Activated CD8-positive, alpha-beta memory T cell treated with anti-CD3 and anti-CD28 coated beads for 1 hour (primary cell): ENCODE measurements at places on chromosomes 4 and X.

- no peak for DNase-seq
These were observed 209.3 kb downstream of the GPC3 start for GRCh38 chrX:133776072-133776471.

DNA sequence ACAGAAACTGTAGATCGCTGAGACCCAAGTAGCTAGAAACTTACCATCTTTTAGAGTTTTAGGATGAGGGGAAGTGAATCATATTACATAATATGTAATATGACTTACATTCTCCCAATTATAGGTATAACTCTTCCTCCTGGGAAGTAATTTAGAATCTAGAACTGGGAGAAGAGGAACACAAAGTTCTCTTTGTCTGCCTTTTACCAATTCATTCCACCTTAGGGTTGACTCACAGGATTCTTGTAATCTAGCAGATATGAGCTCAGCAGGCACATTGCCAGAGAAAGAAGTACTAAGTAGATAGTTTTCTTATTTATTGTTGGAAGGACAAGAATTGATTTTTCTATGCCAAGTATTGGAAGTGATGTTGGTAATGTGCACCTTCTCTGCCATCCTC lies 58.0 kb upstream of the CCSER1 start:
- DNase-seq, result no peak

DNA sequence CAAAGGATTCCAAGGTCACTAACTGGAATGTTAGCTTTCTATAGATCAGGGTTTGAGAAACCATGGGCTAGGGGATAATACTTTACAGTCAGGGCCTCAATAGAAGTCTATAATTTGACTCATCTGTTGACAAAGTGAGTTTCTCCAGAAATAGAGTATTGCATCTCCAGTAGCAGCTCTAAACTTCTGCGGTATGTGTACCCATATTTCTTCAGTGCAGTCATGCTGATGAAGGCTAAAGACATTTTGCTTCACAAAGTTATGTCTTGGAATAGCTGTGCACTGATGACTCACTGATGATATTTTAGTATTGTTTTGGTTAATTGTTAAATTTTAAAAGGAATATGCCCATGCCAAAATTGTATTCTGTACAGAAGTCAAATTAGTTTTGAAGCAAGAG lies 464.9 kb upstream of the AMOT start:
- no peak for DNase-seq

DNA sequence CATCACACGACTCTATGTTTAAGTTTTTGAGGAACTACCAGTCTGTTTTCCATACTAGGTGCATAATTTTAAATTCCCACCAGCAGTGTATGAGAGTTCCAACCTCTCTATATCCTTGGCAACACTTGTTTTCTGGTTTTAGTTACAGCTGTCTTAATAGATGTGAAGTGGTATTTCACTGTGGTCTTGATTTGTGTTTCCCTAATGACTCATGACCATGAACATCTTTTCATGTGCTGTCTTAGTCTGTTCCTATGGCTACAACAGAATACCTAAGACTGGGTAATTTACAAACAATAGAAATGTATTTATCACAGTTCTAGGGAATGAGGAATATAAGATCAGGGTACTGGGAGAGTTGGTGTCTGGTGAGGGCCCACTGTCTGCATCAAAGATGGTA lies 51.5 kb upstream of the GPR78 start:
- no peak for DNase-seq

DNA sequence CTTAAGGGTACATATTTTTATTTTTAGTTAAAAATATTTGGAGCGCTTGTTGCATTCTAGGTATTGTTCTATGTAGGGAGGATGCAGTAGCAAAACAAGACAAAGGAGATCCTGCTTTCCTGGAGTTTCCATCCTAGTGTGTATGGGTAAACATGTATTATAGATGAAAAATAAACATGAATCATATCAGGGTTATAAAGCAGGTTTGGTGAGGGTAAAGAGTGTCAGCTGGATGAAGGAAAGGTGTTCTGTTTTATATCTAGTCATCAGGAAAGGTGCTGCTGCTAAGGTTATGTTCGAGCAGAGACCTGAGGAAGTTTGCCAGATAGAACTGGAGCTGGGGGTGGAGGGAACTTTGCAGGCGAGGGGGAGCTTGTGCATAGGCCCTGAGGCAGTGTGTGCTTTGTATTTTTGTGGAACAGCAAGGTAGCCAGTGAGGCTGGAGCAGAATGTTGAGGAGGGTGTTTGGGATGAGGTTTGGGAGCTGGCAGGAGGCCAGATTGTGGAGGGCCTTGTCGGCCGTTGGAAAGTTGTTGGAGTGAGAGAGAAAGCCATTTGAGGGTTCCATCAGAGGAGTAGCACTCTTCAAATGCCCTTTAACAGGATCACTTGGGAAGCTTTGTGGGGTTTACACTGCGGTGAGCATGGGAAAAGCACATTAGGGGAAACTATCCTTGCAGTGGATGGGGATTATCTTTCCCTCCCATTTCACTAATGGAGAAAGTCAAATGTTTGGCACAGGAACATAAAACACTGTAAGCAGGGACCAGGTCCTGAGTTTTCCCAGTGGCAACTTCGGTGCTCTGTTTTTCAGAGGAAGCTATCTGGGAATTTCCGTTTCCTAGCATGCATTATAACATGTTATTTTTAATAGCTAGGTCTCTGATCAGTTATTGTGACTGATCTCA lies 35.9 kb downstream of the AFF1 start:
- DNase-seq, result no peak

DNA sequence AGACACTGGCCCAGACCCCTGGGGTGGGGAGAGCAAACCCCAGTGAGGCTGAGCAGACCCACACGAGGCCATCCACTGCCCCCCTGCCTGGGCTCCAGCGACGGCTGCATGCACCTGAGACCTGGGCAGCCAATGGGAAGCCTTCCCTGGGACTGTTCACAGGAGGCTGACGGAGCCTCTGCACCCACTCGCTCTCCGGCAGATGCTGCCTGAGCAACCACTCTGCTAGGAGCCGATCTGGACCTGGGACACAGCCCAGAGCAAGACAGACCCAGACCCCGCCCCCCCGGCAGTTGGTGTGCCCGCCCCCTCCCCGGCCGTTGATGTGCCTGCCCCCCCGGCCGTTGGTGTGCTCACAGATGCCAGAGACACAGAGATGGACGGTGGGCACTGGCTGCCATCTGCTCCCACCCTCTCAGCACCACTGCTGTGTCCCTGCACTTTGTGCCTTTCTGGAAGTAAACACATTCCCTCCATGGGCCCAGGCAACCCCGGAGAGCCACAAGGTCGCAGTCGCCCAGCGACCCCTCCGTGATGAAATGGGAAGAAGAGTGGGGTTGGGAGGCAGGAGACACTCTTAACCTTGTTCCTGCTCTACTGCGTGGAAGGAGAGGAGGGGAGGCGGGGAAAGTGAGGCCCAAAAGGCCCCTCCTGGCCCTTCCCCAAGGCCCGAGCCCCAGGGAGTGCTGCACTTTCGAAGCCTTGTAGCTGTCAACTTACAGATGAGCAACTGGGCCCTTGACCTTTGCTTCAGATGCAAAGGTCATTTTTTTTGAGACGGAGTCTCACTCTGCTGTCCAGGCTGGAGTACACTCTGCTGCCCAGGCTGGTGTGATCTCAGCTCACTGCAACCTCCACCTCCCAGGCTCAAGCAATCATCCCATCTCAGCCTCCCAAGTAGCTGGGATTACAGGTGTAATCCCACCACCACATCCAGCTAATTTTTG lies 62.0 kb downstream of the ZFYVE28 start:
- no peak for DNase-seq

- no peak for DNase-seq
These were observed 44.5 kb downstream of the SEPTIN11 start for GRCh38 chr4:76993787-76994641.

DNA sequence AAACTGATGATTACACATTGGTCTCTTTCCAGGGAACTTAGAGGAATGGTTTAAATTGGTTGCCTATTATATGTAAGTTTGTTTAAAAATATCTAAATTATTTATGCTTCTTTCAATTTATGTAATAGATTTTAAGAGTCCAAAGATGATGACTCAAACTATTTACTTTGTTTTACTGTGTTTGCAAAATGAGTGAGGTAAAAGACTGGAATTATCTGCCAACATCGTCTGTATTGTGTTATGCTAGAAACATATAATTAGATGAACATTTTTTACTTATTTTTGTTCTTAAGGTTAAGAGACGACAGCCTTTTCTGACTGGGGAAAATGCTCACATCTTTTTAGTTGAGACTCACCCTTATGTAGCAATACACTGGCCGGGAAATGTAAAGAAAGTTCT lies 51.1 kb upstream of the SYTL5 start:
- DNase-seq, result no peak

GRCh38 chr4:155889031-155889793 lies 14.3 kb upstream of the TDO2 start:
- no peak for DNase-seq

DNA sequence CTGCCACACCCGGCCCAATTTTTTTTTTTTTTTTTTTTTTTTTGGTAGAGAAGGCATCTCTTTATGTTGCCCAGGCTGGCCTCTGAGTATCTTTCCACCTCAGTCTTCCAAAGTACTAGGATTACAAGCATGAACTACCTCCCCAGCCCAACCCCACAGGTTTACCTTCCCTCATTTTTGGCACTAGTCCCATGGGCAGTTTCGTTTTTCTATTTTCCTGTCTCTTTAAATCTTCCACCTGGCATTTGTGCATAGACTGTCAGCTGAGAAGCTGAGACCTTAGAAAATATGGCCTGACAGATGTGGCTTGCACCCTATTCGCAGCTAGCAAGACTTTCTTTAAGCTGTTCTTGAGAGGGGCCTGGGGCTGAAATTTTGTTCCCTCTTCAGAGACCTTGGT lies 27.9 kb downstream of the TNIP2 start:
- no peak for DNase-seq

GRCh38 chrX:115531818-115532403 lies 29.1 kb upstream of the PLS3 start:
- no peak for DNase-seq

GRCh38 chr4:76688619-76689144 lies 209.3 kb downstream of the SOWAHB start:
- no peak for DNase-seq

GRCh38 chr4:15792974-15793373 lies 14.8 kb downstream of the CD38 start:
- no peak for DNase-seq

DNA sequence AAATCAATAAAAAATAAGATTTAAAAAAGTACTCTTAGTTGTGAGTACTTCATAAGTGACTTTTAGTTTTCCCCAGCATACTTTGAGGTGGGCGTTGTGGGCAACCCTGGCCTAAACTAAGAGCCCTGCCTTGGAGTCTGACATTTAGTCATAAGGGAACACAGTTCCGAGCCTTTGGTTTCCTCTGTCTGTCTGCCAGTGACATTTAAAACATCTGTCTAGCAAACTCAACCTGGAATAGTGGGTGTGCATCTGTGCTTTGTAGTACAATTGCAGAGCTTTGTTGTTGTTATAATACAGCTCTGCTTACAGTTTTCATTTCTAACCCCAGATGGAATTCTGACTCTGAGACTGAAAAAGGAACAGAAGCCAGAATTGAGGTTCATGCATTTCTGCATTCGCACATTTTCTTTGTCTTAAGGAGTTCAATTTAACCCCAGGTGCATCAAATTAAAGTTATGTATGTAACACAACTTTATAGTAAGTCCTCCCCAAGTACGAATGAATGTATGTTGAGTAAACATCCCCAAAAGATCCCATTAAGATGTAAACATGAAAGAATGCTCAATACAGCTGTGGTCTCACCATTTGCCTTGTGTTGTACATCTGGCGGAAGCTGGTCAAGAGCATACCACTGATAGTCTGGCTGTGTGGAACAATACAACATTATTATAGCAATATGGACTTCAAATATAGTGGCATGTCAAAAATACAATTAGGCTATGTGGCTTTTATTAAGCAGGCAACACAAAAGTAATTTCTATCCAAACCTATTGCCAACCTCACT lies 25.9 kb downstream of the TNIP3 start:
- DNase-seq, result no peak

- DNase-seq, result no peak
These were observed 177.0 kb downstream of the CAMK2D start for GRCh38 chr4:113584407-113585150.

DNA sequence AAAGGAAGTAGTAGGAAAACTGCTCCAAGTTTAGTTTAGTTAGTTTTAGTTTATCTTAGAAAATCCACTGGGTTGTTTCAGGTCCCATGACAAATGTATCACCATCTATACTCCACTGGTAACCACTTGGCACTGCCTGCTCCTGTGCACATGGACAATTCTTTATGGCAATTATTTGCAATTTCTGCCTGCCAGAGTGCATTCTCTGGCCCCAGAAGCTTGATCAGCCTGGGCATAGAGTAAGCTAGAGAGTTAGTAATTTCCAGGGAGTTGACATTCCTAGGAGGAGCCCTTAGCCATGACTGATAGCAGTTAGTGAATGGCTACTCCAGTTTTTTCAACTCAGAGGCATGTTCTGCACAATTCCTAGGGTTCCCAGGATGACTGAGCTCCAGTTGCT lies 203.2 kb upstream of the FGF13 start:
- DNase-seq, result no peak

DNA sequence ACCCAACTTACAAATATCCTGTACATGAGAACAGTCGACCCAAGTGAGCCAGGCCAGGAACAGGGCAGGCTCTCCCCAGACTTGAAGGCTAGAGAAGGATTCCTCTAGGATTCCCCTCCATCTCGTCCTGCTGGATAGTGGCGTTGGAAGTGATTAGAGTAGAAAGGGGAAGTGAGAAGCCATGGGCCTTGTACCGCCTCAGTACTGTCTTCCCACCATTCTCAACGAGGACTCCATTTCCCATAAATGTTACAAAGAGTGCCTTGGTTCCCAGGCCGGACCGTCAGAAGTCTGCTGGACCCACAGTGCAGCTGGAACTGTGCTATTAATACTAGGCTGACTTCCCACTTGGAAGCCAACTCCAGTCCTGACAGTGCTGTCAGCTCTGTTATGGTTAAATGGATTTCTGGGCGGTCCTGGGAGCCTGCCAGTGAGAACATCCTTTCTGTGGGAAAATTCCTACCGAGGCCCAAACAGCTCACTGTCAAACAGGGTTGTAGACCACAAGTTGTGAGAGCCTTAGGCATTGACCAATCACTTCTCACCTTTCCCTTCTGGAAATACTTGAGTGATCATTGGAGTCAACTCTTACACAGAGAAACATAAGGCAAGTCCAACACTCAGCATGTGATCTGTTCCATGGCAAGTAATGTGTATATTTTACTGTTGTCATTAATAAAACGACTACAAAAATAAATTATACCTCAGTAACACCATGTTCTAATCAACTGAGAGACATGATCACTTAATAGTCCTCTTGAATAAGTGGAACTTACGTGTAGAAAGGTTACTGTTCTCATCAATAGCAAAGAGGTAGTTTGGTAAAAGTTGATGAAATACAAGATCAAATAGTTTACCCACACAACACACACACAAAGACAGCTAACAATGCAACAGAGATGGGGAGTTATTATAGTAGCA lies 58.4 kb downstream of the AMELX start:
- DNase-seq, result no peak

- DNase-seq, result no peak
These were observed 28.1 kb downstream of the FAM9A start for GRCh38 chrX:8773117-8773516.

- no peak for DNase-seq
These were observed 139.8 kb downstream of the HS6ST2 start for GRCh38 chrX:132818638-132819037.

DNA sequence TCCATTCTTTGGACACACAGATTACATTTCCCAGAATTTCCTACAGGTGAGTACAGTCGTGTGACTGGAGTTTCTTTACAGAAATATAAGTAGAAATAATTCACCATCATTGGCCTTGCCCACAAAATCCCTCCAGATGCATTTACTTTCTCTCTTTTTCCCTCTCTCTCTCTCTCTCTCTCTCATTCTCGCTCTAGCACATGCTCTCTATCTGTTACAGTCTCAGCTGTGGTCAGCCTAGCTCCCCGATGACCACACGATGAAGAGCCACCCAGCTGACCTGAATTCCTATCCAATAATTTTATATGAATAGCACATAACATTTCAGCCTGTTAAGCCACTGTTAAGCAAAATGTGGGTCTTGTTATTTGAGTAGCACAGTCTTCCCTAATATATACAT lies 507.9 kb downstream of the PCDH7 start:
- DNase-seq, result no peak
